ENCODE measurements at places on chromosomes 2 and 18. TPM values are rescaled to one million over a fixed set of nuclear protein-coding genes. Genes with fewer than 3 reads are reported as not detected.

DNA sequence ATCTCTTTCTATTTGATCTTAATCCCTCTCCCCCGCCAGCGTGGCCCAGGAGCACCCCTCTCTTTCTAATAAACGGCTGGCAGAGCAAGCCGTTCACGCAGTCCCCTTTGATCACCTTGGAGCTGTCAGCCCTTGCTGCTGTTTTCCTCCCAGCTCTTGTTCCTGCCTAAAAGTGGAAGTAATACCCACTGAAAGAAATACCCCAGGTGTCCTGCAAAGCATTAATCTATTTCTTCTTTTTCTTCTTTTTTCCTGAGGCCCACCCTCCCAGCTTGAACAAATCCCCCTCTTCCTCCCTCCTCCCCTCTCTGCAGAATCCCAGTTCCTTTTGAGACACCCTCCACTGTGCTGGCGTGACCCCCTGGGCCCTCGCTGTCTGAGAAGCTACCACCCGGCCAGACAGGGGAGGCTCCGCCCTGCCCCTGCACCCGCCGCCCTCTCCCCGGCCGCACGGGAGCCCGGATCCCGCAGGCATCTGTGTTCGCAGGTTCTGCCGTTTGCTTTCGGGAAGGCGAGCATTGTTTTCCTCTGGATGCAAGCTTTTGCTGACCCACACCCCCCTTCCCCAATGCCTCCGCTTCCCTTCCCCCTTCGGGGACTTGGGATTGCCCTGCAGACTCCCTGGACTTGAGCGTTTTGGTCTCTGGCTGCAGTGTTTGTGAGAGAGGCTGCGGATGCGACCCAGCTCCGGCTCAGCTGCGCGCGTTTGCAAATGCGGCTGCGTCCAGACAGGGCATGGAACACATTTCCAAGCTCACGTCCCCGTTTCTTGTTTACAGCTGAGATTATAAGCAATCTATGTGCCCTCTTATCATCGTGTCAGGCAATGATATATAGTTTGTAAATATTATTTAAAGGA is 631.5 kb downstream of the NYAP2 start:
- peak; percentile 81 for DNase-seq

DNA sequence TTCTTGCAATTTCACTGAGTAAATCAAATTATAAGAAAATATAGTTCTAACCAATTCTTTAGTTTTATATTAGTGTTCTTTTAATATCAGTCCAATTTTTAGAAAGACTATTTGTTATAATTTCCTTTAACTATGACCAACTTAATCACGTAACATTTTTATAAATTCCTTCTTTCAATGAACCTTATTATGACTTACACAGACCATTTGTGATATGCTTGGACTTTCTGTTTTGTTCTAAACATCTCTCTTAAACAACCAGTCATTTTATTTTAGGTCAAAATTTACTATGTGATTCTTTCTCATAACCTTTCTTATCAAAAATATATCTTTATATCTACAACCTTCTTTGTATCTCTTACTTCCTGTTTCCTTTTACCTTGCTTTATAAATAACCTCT is 39.5 kb upstream of the DYNAP start:
- no peak for DNase-seq

GRCh38 chr2:74472945-74473258 is 422 bp upstream of the MRPL53 start:
- DNase-seq, result no peak

GRCh38 chr2:159807183-159808031 is 9.4 kb upstream of the CD302 start:
- peak; percentile 59 for DNase-seq

GRCh38 chr2:196182439-196183171 is 11.2 kb upstream of the STK17B start:
- no peak for DNase-seq

DNA sequence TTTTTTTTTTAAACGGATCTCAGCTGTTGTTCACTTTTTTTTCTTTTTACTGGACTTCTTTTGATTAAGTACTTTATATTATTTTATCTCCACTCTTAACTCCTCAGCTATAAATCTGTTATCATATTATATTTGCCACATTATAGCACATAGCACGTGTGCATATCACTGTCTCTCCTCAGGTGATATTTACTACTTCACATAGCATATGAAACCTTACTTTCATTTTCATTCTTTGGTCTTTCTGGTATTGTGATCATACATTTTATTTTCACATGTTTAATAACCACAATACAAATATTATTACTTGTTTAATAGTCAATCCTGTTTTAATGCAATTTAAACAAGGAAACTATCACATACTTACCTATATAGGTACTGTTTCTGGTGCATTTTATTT is 993.1 kb upstream of the TMEFF2 start:
- DNase-seq, result no peak

DNA sequence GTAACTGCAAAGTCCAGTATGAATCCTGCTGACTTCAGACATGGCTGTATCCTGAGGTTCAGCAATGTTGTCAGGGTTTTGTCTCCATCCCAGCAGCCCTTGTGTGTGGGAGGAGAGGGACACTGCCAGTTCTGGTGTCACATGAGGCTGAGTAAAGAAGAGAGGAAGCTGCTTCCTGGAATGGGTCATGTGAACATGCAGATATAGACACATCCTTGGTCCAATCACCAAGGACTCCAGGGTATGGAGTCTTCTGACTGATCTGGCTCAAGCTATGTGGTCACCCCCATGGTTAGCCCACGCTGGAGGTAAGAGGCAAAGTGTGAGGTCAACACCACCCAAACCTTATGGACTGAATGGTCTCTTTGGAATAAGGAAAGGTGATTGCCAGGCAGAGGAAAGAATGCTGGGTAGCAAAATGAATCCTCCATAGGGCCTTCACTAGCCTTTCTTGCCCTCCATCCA is 134.4 kb upstream of the SLC1A4 start:
- DNase-seq, result peak; percentile 59

DNA sequence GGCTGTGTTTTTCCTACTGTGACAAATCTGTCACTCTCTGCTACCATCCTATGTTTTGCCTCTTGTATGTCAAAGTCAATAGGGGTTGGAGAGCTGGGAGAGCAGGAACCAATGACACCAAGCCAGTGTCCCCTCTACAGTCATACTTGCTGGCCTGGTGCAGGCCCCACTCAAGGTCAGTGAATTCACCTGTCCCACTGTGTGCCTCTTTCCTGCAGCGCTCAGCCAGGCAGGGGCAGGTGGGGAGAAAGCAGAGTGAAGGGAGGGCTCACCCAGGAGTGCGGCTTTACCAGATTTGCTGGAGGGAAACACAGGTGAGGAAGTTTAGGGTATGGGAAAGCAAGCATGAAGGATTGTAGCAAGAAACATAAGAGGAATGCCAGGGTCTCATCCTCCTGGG is 114.5 kb downstream of the GYPC start:
- DNase-seq, result no peak

GRCh38 chr2:178088774-178089270 is 16.2 kb upstream of the PDE11A start:
- no peak for DNase-seq

GRCh38 chr18:51988277-51988676 is 351.7 kb upstream of the DCC start:
- no peak for DNase-seq

DNA sequence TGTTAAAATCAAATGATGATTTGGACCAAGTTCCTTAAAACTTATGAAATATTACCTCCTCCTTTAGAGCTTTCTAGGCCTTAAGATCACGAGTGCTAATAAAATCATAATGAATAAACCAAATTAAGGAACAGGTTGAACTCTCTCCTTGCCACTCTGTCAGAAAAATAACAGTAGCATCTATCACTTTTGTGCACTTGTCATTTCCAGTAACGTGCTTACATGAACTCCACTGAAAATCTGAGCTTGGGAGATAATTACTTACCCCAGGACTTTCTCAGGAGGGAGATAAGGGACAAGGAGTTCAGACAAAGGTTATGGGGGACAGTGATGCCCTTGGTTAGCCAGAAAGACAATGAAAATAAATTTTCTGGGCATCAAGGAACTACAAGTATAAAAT is 36.0 kb downstream of the EPB41L3 start:
- DNase-seq, result no peak

DNA sequence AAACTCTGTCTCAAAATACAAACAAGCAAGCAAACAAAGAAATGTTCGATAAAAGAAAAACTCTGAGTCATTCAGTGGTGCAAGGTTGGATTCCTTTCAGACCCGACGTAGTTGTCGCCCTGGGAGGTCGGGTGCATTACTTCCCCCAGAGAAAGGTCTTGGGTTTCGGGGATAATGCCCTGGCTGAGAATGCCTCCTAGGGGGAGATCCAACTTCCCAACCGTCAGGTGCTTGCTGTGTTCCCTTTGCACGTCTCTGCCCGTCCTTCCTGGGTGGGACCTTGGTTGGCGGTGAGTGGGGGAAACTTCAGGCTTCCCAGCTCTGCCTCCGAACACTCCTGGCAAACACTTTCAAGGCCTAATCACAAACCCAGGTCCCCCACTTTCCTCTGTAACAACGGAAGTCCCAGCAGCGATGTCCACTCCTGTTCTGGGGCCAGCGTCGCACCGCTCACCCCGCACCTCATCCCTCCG is 609 bp downstream of the TPGS2 start:
- peak; percentile 55 for DNase-seq

The SULT6B1 gene
- total RNA-seq, result not detected

The SETBP1 gene
- total RNA-seq, result 2.6 TPM

The DCDC2C gene
- not detected for total RNA-seq

The POTEC gene
- under 0.01 TPM for total RNA-seq
